ENCODE measurements at places on chromosomes 7 and 10.
A peak's percentile ranks its signal among the peaks of the same experiment; 100 is the strongest.

- no peak for DNase-seq
Observed at GRCh38 chr7:157355784-157356511, 19.1 kb downstream of the DNAJB6 start.

- DNase-seq: no peak
Observed at GRCh38 chr10:126783806-126784557, 113.5 kb upstream of the C10orf90 start.

DNA sequence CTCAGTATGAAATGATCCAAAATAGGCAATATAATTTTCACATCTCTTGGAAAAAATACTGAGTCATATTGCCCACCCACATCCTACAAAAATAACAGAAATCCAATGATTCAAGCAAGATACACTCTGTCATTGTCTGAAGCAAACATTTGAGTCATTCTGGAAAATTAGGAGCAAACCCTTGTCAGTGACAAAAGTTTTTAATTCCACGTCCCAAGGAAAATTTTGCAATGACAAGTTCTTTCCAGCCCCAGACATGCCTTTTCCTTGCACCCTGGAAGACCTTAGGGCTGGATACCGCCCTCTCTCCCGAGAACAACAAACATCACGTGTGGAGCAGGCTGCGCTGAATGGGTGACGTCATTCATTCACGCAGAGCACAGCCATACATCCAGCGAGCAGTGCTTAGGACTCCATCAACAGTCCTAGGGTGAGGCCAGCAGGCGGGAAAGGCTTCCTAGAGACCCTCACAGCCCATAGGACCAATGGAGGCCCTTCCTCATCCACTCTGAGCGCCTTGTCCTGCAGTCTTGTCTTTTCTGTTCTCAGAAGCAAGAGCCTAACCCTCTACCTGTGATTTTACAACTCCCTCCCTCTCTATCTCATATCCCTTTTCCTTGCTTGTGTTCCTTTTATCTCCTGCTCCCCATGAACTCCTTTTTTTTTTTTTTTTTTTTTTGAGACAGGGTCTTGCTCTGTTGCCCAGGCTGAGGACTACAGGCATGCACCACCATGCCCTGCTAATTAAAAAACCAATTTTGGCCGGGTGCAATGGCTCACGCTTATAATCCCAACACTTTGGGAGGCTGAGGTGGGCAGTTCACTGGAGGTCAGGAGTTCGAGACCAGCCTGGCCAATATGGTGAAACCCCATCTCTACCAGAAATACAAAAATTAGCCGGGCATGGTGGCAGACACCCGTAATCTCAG, 23.5 kb upstream of the KDM7A start:
- DNase-seq: no peak

DNA sequence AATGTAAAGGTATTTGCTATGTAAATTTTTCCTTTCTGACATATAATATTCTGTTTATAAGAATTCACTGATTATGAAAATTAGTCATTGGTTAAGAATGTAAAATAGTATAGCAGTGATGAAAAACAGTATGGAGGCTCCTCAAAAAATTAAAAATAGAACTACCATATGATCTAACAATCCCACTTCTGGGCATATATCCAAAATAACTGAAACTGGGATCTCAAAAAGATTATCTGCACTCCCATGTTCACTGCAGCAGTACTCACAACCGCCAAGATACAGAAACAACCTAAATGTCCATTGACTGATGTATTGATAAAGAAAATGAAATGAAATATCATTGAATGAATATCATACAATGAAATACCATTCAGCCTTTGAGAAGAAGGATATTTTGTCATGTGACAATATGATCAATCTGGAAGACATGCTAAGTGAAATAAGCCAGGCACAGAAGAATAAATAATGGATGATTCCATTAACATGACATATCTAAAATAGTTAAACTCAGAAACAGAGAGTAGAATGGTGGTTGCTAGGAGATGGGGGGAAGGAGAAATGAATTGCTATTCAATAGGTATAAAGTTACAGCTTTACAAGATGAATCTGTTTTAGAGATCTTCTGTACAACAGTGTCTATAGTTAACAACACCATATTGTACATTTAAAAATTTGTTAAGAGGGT, 14.0 kb downstream of the C10orf88 start:
- no peak for DNase-seq

GRCh38 chr10:52322936-52323335, 8.9 kb downstream of the DKK1 start:
- no peak for DNase-seq

- no peak for DNase-seq
Observed at GRCh38 chr7:36054637-36055036, 98.4 kb upstream of the EEPD1 start.

DNA sequence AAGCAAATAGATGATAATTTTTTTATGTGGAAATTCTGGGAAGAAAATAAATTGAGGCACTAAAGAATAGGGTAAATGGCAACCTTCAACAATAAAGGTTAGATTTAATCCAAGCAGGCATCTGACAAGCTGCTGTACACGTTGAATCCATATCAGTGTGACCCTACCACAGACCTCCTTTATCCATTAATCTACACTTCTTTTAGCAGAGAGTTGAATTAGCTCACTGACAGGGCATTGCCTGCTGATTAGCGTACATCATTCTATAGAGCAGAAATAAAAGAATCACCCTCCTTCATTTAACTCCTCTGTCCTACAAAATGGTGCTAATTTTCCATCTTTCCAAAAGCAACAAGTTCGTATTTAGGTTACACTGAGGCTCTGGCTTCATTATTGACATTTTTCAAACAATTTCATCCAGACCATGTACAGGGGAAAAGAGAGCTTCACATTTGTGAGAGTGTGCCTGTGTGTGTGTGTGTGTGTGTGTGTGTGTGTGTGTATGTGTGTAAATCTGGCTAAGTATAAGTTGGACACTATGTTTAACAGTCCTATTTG, 356.0 kb downstream of the TFEC start:
- no peak for DNase-seq

GRCh38 chr10:68406815-68407548, at the start of gene RUFY2:
Gene RUFY2, minus strand, starts transcription at chr10:68407277. Its CDS starts 88 bp downstream, at chr10:68407189.
- DNase-seq: peak; percentile 91

DNA sequence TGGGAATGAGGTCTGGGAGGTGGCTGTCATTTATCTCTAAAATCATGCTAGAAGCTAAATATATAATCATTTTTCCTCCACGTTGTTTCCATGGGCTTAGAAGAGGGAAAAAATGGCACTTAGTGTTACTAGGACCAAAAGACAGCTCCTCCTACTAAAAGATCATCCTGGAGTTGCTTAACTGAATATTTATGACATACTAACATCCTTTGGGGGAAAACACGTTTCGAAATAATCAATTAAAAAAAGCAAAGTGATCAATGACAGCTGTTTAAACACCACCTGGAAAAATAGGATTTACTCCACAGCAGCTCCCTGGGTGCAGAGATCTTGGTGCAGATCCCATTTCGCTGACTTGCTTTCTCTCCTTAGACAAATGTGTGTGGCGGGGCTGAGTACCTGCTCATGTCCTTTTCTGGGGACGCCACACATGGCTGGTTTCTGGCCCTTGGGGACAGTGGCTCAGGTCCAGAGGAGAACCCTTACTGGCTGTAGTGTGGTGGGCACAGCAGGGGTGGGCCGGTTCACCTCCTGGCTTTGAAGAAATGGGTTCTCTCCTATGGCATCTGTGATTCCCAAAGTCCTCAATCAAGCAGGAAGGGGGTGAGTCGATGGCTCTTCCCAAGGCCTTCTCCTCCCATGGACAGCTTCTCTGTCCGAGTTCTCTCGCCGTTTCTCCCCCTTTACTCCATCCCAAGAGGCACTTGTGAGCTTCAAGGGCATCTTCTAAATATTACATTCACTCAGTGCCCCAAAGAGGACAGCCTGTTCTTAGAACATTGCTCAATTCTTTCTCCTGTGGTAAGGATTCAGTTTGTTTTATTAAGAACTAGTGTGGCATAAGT, 156.4 kb upstream of the KLF14 start:
- DNase-seq: no peak

- no peak for DNase-seq
Observed at GRCh38 chr7:130649004-130649790, 19.4 kb downstream of the COPG2 start.

GRCh38 chr7:139735466-139735865, 42.3 kb downstream of the HIPK2 start:
- no peak for DNase-seq

GRCh38 chr7:898855-899681, 22.7 kb downstream of the GET4 start:
- no peak for DNase-seq

DNA sequence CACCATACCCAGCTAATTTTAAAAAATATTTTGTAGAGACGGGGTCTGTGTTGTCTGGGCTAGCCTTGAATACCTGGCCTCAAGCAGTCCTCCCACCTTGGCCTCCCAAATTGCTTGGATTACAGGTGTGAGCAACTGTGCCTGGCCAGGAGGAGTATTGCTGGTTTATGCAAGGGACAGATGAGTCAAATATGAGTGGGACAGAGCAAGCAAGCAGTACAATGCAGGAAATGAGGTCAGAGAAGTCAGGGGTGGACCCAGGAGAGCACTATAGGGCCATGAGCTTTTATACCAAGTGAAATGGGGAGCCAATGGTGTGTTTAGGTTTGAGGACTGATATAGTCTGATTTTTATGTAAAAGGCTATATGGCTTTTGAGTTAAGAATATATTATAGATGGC, 6.3 kb downstream of the TSPAN13 start:
- DNase-seq: no peak

- no peak for DNase-seq
Observed at GRCh38 chr10:49362596-49363260, 33.2 kb downstream of the DRGX start.

- DNase-seq: no peak
Observed at GRCh38 chr7:118252087-118252486, 27.6 kb downstream of the ANKRD7 start.

DNA sequence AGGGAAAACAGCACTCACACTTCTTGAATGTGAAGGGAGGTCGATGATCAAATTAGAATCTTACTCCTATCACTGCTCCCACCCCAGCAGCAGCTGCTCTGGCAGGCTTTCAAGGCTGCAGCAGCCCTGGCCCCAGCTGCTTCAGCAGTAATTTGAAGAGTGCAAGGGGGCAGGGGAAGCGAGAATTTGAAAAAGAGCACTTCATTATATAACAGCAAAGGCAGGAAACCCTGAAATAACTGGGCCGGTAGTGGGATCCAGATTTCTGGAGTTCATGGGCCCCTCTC, 44.9 kb downstream of the MYPN start:
- DNase-seq: no peak

DNA sequence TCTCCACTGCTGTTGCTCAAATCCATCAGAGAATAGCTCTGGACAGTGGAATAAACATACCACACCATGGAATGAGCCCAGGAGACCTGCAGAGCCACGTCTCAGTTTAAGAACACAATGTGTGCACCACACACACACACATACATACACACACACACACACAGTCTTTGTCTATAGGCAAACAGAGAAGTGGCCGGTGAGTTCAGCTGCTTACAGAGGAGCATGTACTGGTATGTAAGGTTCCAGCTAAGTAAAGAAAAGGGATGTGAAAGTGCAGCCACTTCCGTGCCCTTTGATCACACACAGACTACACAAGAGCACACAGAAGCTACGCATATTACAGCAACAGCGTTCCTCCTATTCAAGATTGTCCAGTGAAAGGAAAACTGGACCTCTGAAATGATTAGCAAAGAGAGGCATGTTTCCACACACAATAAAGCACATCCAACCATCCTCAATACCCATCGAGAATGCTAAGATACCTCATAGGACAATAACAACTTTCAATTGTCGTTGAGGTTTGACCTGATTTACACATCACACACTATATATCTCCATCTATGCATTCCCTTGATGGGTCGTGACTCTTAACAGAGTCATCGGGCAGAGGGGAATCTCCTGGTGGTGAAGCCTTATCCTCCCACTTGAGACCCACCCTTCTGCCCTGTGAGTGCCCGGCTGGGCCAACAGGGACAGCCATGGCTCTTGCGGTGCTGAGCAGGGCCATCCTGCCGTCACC, 23.6 kb downstream of the SLC35B4 start:
- peak; percentile 86 for DNase-seq

DNA sequence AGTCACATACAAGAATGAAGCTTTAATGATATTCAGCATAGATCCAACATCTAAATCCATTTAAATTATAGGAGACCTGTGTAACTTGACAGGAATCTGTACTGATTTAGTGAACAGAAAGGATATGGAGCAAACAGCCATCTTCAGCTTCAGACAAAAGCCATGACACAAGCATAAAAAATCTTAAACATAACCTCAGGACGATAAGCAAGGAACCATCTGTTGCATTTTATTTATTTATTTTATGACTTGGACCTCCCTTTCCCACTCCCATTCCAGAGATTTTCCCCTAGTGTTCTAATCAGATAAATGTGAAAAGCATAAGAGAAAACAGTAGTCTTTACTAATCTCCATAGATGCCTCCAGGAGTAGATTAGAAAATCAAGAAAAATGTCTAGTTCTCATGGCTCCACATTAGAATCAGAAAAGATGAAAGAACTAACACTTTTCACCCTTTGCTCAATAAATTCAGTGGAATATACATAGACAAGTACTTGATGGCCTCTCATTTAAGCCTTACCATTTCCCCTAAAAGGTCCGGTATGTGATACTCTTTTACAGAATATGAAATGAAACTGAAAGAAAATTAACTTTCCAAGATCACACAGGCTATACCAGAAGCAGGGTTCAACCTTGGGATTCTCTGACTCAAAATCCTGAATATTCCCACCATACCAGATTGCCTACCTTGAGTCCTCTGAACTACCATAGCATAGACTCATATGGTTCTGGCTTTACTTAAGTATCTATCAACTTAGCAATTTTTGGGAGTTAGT, 15.2 kb downstream of the CACNA2D1 start:
- DNase-seq: no peak

- no peak for DNase-seq
Observed at GRCh38 chr10:102268375-102268888, 23.1 kb downstream of the GBF1 start.

DNA sequence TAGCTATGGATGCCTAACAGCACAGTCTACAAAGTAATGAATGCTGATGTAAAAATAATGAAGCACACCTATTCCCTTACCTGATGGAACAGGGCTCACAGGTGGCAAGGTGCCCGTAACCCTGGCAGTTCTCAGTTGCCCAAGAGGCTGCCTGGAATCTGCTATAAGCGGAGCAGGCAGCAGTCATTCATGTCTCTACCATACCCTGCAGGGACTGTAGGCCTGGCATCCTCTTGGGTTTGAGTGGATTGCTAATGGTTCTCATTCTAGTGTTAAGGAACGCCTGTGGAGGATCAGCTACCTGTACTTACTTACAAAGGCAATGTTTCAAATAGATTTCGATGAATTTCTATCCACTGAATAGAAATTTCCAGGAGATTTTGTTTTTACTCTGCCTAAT, 38.4 kb downstream of the BAIAP2L1 start:
- DNase-seq: no peak

DNA sequence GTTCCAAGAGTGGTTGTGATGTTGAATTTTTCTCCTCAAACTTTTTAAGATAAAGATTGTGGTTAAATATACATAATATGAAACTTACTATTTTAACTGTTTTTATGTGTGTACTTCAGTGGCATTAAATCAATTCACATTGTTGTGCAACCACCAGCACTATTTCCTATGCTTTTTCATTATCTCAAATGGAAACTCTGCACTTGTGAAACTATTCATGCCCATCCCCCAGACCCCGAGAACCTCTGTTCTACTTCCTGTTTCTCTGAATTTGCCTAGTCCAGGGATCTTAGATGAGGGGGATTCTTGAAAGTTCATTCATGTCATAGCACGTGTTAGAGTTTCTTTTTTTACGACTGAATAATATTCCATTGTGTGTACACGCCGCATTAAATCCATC, 67.0 kb downstream of the WDR37 start:
- no peak for DNase-seq
